AG08396 (cell line): ENCODE measurements at places on chromosomes 1 and 21.
A peak's percentile ranks its signal among the peaks of the same experiment; 100 is the strongest.

DNA sequence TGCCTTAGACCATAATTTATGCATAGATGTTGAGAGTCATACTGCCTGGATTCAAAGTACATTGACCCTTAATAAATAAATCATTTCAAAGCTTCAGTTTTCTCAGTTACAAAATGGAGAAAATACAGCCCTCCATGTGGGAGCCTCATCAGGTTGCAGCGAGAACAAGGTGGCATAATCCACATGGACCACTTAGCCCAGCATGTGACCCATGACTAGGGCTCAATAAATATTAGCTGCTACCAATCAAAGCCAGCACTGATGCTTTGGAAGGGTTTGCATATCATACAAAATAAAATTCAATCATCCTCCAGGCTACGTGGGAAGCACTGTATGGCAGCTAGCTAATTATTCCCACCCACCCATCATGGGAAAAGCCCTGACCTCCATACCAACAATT, 33.5 kb upstream of the RGS7 start:
- no peak for DNase-seq

DNA sequence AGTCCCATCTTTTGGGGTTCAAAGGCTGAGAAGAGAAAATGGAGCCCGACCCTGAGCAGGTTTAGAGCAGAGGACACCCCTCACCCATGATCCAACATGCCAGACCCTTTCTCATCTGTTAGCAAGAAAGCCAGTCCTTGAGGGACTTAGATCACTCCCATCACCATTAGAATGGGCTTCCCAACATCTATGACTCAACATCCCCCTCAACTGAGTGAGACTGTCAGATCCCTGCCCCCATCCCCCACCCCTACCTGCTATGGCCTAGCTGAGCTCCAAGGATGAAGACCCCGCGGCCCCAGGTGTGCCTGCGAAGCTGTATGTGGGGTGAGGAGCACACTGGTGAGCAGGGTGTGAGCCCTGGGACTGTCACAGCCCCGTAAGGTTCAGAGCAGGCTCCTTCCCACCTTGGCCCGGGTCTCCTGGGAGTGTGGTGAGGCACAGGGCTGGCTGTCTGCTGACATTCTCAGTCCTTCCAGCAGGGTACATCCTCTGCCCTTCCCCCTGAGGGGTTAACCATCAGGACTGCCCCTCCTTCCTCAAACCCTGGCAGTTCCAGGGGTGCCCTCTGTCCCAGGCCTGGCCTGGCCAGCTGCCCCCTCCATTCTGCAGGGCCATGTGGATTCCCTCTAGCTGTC, 21.4 kb upstream of the BLACAT1 start:
- DNase-seq = no peak

DNA sequence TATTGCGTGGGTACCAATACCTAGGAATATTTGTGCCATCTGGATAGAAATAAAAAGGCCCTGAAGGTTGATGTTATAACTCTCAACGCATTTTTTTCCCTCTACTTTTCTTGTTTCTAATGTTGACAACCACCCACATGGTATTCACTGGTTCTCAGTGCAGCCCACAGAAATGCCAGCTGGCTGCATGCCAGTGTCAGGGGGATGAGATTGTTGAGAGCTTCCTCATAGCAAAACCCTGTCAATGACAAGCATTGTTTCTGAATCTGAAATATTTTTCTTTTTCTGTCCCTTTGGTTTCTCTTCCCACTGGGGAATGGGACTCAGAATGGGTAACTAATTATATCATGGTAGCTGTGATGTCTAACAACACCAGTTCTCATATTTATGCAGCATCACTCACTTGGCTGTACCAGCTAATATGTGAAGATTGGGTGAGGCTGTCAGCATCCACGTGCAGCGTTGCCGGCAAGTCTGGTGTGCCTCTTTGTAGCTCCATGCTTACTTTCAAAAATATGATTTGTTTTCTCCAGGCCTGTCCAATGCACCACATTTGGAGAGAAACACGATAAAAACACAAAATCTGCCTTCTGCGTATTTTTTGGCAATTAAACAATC, 284.6 kb downstream of the PTBP2 start:
- peak; percentile 15 for DNase-seq

DNA sequence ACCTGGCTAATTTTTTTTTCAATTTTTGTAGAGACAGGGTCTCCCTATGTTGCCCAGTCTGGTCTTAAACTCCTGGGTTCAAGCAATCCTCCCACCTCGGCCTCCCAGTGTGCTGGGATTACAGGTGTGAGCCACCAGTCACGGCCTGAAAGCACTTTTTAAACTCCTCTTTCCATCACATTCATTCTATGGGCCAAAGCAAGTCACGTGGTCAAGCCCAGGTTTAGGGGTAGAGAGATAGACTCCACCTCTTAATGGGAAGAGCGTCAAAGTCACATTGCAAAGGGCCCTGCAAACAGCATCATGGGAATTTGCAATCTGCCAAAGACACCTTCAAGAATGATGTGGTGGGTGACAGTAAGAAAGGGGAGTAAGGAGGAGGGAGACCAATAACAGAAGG, 7.1 kb downstream of the ATP1A4 start:
- no peak for DNase-seq

DNA sequence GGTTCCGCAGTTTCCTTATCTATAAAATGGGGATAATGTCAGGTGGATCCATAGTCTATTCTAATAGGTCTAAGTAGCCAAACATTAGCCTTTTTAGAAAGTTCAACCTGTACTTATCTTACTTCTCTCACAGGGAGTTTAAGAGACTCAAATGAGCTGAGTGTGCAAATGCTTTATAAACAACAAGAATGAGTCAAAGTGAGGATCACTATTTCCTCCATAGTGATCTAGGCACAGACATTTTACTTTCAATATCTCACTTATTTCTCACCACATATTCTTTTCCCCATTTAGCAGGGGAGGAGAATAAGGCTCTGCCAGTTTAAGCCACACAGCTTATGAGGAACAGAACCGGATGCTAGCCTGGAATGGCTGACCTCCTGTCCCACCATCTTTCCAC, 92.1 kb upstream of the LMO4 start:
- DNase-seq = no peak

- DNase-seq = no peak
Observed at GRCh38 chr1:32249831-32250525, 1.1 kb upstream of the LCK start.

DNA sequence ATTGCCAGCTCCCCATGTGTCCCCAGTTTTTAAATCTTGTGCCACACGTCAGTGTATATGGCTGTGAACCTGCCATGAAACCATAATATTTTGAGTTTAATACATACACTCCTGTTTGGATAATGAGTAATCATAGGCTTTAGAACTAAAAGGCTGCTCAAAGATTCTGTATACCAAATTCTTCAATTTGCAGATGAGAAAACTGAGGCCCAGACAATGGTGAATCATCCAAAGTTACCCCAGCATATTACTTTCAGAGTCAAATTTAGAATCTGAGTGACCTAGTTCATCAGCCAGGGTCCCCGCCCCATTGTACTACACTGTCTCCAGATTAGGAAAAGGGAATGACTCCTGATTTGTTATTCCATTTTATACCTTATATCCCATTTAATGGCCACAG, 224.6 kb downstream of the FGGY start:
- no peak for DNase-seq

DNA sequence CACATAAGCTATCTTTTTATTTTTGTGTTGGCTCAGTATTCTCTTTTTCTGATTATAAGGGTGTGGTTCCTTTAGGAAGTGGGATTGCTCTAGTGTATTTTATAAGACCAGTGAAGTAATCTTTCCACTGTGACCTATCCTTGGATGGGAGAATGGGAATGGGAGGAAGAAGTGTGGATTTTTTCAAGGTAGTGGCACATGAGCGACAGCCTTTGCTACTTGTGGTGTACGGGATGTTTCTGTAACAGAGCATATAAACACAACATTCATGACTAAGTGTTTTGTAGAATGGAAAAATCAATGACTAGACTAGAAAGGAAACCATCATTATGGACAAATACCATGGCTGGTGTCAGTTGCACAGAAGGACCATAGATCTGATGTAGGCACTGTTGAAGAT, 209.6 kb downstream of the GIPC2 start:
- no peak for DNase-seq

GRCh38 chr1:37174341-37174740, 140.0 kb upstream of the GRIK3 start:
- no peak for DNase-seq

DNA sequence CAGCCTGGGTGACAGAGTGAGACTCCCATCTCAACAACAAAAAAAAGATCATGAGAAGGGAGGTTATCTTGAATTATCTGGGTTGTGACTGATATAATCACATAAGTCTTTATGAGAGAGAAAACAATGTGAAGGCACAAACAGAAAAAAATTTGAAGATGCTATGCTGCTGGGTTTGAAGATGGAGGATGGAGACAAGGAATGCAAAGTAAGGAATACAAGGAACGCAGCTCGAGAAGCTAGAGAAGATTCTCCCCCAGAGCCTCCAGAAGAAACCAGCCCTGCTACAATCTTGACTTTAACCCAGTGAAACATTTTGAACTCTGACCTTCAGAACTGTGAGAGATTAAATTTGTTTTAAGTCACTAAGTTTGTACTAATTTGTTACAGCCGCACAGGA, 15.1 kb downstream of the EVI5 start:
- DNase-seq = no peak

GRCh38 chr1:15951341-15952153, 24.4 kb downstream of the ZBTB17 start:
- DNase-seq = no peak

- no peak for DNase-seq
Observed at GRCh38 chr1:184153731-184154130, 102.2 kb downstream of the TSEN15 start.

DNA sequence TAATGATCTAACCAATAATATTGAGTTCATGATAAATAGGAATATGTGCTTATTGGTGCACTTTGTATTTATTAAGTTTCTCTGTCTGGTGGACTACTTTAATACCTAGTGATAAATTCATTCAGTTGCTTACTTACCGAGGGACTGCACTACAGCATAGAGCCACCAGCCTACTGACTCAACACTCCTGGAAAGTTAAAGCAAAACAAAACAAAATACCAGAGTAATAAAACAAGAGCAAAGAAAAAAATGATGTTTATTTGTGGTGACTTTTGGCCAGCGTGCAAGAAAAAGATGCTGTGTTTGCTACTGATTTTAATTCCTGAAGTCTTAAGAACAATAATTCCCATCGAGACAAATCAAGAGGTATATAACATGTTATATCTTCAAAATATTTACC, 586.3 kb downstream of the PLA2G4A start:
- DNase-seq = no peak

GRCh38 chr1:241947354-241947753, 10.2 kb upstream of the BECN2 start:
- no peak for DNase-seq

DNA sequence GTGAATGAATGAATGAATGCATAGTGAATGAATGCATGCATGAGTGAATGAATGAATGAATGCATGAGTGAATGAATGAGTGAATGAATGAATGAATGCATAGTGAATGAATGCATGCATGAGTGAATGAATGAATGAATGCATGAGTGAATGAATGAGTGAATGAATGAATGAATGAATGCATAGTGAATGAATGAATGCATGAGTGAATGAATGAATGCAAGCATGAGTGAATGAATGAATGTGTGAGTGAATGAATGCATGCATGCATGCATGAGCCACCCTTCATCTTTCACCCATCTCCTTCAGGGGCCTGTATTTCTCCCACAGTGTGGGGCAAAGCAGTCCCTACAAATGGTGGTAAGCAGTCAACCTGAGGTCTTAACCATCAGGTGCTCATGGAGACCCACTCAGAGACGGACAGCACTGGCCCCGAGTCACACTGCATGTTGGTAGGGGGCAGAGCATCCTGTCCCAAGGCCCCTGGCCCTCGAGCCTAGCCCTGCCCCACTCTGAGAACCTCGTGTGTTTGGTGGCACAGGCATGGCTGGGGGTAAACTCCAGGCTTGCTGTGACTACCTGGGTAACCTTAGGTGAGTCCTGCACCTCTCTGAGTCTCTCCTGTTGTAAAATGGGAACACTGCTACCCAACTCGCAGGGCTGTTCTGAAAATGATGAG, 28.0 kb upstream of the PAX7 start:
- no peak for DNase-seq

- no peak for DNase-seq
Observed at GRCh38 chr21:35015435-35016024, 33.6 kb downstream of the RUNX1 start.

GRCh38 chr1:33364565-33364918, 43.6 kb upstream of the A3GALT2 start:
- DNase-seq = no peak

DNA sequence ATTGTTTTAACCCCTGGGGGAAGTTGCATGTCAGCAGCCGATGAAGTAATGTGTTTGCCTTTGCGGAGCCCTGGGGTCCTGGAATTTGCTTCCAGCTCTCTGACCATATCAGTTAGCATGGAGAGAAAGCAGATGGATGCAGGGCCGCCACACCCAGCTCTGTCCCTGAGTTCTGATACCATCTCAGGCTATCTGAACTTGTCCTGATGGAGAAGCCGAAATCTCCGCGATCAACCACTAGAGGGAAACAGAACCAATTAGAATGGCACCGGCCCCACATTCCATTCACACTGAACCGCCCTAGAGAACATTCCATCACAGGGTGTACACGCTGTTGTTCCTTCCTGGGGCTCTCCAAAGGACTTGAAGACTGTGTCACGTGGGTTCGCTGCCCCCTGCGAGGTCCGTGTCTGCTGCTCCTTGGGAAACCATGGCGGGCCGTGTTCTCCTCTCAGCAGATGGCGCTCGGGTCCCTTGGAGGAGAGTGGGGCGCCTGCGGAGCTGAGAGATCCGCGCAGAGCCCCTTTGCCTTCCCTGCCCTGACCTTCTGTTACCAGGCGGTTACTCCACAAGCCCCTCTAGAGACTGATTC, 75.4 kb downstream of the ABCA4 start:
- DNase-seq = peak; percentile 89

DNA sequence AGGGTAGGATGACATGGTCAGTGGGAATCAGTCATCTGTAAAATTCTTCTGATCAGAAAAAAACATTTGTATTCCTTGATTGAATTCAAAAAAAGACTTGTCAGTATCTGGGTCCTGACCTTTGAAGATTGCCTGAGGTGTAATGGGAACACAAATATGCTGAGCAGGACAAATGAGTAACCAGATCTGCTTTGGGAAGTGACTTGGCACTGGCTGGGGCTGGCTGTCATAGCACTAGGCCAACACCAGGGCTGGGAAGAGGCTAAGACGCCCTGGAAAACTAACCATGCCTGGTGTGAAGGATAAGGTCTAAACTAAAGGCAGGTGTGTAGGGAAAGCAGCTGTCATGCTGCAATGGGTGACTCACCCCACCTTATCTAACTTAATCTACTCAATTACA, 452.9 kb upstream of the BEND5 start:
- no peak for DNase-seq

- DNase-seq = no peak
Observed at GRCh38 chr1:67142931-67143330, 8.2 kb upstream of the C1orf141 start.

- DNase-seq = no peak
Observed at GRCh38 chr1:213724640-213725536, 262.9 kb upstream of the PROX1 start.

DNA sequence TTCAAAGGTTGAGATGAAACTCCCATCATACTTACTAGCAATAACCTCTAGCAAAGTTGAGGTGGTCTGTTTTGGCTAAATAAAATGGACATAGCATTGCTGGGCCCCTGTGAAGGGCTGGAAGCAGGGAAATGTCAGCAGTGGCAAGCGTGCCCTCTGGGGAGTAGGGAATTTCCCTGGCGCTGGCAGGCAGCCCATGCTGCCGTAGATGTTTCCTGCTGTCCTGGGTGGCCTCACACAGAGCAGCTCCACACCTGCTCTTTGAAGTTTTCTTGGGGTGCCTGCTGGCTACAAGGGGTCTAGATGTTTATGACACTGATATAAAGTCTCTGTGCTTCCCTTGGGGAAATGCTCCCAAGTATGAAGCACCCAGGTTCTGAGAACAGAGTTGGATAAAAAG, 30.2 kb downstream of the ADARB1 start:
- DNase-seq = no peak

GRCh38 chr1:210496063-210496462, 167.4 kb downstream of the HHAT start:
- no peak for DNase-seq
